ENCODE measurements at places on chromosomes 11 and 22.
A peak's percentile ranks its signal among the peaks of the same experiment; 100 is the strongest.

GRCh38 chr11:17401841-17402240 is 13.4 kb upstream of the KCNJ11 start:
- no peak for DNase-seq

- peak; percentile 22 for DNase-seq
Measured at GRCh38 chr11:8593935-8594909, at the start of gene STK33. Gene STK33, minus strand, starts transcription at chr11:8594228. Its CDS starts 119,323 bp downstream, at chr11:8474905.

- DNase-seq, result peak; percentile 26
Measured at GRCh38 chr11:61281581-61282250, 13.4 kb downstream of the VWCE start.

GRCh38 chr11:10633261-10633660 is 60.3 kb downstream of the IRAG1 start:
- DNase-seq, result no peak

DNA sequence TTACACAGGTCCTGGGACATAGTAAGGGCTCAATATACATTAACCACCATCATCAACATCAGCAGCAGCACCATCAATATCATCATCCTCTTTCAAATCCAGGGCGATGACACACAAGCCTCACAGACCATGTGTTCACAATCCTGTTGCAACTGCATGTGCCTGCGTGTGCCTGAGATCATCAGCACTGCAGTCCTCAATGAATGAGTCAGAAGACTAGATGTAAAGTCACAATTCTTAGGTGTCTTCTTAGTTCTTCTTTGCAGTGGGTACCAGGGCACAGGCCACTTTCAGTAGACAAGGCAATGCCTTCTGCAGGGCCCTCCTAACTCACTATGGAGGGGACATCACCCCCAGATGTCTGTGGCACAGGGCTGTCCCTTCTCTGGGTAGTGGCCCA is 111.1 kb downstream of the MYO18B start:
- no peak for DNase-seq

GRCh38 chr11:10042699-10043098 is 251.3 kb downstream of the SBF2 start:
- DNase-seq, result no peak

GRCh38 chr22:43129426-43130425 is 13.5 kb downstream of the MCAT start:
- DNase-seq, result no peak

DNA sequence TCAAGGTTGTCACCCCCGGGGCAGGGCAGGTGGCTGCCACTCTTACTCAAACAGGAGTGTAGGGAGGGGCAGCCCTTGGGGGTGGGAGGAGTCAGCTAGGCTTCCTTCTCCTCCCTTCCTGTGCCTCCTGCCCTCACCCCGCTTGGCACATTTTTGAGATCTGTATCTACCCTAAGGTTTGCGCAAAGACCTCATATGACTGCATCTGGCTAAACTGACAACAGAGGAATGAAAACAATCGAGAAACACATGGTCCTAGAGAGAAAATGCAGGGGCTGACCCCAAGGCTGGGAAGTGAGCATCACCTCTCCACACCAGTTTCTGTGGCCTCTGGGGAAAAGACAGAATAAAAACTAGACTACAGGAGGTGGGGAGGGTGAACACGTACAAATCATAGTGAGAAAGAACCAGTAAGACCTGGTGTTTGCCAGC is 28.1 kb downstream of the IGSF9B start:
- DNase-seq, result peak; percentile 64

DNA sequence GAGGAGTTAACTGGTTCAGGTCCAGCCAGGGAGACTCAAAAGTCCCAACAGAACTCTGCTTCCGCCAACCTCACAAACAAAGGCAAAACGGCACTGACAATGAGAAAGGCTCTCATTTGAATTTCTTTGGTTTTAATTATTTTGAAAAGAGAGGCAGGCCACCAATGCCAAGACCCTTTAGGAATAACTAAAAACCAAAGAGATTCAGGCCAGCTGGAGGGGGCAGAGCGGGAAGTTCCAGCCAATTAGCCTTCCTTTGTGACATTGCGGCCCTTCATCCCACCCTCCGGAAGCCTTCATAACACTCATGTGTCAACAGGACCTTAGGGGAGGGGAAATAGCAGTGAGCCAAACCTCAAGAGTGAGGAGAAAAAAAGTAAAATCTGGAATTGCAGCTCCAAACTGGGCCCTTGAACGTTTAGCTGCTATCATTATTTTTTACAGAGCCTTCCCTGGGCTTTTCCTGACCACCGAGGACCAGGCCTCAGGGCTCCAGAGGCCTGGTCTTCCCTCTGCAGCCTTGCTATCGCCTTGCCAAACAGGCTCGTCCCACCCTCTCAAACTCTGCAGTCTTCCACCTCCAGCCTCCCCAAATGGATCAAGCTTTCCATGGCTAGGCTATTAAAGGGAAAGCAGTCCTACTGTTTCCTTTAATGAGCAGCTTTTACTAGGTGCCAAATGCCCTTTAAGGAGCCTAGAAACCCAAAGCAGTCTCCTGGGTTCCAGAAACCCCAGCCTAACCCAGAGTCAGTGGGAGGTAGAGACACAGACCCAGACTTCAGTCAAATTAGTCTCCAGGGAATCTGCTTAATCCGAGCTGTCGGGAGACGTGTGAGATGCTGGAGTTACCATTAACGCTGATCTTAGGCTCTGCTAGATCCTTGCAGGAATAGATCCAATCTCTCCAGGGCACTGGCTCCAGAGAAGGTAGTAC is 114.2 kb downstream of the CCDC34 start:
- no peak for DNase-seq

- DNase-seq, result no peak
Measured at GRCh38 chr11:131796089-131796488, 425.7 kb downstream of the NTM start.

- DNase-seq, result no peak
Measured at GRCh38 chr22:41989246-41989645, 9.3 kb upstream of the WBP2NL start.

- DNase-seq, result no peak
Measured at GRCh38 chr11:87020764-87021365, 16.9 kb upstream of the TMEM135 start.

DNA sequence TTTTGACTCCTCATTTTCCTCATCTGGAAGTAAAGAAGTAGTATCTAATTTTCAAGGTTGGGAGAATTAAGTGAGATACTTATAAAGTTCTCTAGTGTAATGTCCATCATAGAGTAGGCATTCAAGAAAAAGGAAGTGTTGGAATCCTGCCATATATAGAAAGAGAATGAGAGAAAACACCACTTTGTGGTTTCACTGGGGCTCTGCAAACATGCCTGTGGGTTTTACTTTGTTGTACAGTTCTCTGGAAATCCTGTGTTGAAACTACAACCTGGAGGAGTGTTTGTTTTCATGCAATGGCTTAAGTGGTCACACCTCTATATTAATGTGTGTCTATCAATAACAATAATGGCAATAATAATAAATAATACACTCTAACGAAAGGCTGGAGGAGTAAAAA is 741.7 kb downstream of the NELL1 start:
- DNase-seq, result no peak

DNA sequence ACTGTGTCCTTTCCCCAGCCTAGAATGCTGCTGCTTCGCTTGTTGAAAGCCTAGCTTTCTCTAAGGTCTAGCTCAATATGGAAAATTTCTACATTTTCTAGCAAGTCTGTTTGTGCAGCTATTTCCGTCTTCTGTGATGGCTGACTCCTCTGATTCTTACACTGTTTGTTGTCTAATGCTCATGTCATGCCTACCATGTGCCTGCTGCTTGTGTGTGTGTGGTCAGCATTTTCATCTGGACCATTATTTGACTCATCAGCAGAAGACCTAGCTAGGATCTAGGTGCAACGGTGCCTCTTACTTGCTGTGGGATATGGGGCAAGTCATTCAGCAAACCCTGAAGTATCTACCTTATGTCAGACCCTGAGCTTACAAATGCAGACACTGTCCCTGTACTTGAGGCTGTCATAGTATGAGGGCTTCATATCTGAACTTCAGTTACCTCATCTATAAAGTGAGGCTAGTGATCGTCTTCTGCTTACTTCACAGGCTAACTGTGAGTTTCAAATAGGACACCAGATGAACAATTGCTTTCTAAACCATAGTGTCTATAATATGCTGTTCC is 86.5 kb upstream of the MYO18B start:
- no peak for DNase-seq

DNA sequence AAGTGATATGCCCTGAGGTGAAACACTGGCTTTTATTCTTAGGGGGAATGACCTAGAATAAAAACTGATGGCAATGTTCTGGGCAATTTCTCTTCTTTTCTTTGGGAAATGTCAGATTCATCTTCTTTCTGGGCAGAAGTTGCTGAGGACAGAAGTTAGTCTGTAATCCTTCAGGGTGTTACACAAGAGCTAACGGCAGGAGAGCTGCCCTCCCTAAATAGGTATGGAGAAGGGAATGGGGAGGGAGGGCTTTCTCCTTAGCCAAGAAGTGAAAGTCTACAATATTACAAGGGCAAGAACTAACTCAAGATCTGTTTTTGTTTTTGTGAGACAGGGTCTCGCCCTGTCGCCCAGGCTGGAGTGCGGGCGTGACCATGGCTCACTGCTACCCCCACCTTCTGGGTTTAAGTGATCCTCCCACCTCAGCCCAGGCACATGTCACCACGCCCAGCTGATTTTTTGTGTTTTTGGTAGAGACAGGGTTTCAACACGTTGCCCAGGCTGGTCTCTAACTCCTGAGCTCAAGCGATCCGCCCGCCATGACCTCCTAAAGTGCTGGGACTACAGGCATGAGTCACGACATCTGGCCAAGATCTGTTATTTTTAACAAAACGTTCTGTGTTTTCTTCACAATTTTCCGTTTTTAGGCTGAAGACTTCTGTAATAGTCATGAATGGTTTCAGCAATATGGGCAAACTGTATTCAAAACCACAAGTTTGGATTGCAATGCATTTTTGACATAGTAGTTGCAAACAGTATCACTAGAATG is 7.2 kb downstream of the PIWIL4 start:
- DNase-seq, result no peak

DNA sequence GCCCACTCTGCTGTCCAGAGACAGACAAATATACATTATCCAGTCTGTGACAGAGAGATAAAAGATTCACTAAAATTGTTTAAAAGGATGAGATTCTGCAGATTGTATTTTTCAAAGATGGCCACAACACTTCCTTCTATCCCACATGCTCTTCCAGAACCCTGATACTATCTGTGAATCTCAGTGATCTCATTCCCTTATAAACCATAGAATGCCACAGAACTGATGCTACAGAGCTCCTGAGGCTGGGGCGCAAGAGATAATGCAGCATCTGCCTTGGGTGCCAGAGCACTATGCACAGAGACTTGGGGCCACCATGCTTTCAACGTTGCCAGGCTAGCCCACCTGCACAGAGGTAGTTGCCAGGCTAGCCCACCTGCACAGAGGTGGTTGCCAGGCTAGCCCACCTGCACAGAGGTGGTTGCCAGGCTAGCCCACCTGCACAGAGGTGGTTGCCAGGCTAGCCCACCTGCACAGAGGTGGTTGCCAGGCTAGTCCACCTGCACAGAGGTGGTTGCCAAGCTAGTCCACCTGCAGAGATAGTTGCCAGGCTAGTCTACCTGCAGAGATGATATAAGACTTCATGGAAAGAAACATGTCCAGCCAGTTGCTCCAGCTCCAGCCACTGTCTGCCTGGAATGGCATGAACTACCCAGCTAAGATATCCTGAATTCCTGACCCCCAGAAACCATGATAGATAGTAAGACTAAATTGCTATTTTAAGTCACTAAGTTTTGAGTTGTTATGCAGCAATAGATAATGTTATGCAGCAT is 17.6 kb upstream of the SEPTIN5 start:
- DNase-seq, result no peak

DNA sequence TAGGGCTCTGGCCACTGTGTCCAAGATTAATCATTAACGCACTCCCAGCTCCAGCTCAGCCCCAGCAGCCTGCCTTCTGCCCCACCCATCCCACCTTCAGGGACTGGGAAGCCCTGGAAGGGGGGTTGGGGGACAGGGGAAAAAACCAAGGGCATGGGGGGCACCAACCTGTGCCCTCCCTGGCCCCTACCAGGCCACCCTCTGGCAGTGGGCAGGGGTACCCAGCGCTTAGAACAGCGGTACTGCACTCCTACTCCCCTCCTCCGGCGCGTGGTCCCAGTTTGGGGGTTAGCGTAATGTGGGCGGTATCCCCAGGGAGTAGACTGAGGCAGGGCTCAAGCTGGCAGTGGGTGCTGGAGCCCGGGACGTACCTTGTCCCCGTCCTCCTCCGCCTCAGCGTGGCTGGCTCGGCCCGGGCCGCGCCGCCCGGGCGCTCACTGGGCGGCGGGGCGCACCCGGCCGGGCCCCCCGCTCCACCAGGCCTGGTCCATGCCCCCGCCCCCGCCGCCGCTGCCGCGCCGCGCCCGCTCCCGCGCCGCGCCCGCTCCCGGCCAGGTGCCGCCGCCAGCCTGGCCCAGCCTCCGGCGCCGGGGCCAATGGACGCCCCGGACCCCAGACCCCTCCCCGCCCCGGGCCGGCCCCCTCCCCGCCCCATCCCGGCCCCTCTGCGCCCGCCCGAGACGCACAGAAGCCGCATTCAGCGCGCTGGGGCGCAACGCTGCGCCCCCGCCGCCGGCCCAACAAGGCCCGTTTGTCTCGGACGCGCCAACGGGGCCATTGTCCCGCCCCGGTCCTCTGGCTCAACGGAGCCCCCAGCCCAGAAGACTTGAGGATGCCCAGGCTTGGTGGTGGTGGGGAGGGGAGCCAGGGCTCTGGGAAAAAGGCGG is at the start of gene GAL3ST1:
TSS of gene GAL3ST1 (minus strand) at position 571 of the 887 bp plus-strand sequence. CDS start 17,273 bp downstream, outside the sequence.
- DNase-seq, result no peak

- no peak for DNase-seq
Measured at GRCh38 chr11:128086794-128087193, 500.6 kb downstream of the ETS1 start.

- DNase-seq, result no peak
Measured at GRCh38 chr11:45113807-45114206, 32.6 kb upstream of the PRDM11 start.

DNA sequence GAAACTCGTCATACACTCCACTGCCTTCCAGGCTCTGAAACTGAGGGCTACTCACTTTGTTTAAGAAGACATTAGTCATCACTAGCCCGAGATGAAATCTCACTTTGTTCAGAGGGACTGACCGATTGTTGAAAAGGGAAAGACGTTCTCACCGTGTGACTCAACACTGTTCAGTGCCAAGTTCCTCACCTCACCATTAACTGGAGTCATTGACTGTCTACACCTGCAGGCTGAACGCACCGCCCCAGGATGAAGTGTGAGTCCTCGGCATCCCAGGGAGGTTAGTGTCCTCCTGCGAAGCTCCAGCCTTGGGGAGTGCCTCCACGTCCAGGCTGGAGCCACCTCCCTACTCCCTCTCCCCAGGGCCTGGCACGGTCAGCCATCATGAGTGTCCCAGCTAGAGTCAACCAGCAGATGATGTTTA is 30.4 kb downstream of the FADD start:
- no peak for DNase-seq

Measured in activated T-cell treated with anti-CD3 and anti-CD28 coated beads, Interleukin-2, amount 50 U/mL, for 1 hour (primary cell).